ACHN (cell line): ENCODE measurements at places on chromosomes 5 and 9.

DNA sequence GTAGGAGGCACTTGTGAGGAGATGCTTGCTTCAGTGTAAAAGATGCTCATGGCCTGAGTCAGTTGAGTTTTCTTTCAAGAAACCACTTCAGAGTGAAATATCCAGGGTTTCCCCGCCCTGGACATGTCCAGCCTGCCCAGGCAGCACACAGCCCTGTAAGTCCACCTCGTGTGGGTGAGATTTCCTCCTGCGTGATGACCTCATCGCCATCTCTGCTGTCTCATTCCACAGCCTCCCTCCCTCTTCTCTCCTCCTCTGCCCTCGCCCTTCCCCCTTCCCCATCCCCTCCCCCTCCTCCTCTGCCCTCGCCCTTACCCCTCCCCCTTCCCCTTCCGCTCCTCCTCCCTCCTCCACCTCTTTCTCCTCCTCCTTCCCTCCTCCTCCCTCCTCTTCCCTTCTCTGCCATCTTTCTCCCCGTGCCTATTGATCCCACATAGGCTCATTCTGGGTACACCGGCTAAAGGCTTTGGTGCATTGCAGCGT is 34.0 kb upstream of the NCS1 start:
- DNase-seq = peak; percentile 83

- DNase-seq = no peak
Measured at GRCh38 chr9:136726631-136727191, 14.3 kb downstream of the DIPK1B start.

- DNase-seq = no peak
Measured at GRCh38 chr9:37968228-37968701, 64.3 kb upstream of the SLC25A51 start.

- DNase-seq = no peak
Measured at GRCh38 chr9:96585426-96585825, 34.2 kb downstream of the CDC14B start.

DNA sequence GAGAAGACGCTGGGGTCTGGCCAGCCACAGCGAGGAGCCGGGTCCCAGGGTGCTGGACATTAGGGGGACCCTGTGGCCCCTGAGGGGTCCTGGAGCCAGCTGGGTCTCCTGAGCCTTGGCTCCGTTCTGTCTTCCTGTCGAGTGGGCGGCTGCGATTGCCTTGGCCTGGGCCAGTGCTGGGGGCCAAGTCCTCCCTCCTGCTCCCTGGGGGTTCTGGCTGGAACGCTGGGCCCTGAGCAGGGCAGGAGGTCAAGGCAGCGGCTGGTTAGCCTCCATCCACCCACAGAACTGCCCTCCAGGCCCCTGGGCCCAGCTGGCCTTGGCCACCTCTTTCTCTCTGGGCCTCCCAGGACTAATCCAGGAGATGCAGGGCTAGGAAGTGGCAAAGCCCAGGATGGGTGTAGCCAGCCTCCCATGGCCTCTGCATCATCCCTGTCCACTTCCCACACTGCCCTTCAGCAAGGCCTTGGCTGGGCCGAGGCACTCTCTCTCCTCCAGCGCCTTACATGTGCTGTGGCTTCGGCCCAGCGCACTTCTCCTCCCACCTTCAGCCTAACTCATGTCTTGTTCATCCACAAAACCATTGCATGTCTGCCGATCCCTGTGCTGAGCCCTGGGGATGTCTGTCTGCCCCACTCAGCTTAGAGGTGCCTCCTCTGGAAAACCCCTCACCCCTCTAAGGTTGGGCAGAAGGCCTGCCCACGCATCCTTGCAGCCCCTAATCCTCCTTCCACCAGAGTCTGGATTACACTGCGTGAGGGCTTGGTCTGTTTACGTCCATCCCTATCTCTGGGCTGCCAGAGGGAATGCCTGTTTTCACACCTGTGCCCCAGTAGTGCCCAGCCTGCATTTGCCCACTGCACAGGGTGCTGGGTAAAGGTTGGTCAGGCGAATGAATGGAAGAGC is 5.0 kb downstream of the LAMC3 start:
- DNase-seq = no peak

DNA sequence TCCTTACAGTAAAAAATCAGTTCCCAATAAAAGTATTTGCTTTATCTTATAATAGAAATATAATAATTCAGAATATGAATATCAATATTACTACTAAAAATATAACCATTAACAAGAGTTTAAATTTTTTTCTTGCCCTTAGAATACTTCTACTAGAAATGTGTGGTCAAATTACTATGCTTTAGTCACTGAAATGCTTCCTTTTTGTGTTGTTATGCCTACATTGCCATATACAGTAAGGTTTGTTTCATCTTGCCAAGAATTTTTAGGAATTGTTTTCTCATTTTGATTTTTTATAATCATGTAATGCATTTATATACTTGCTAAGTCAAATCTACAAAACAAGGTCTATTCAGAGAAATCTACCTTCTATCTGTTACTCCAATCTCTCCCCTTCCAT is 181.7 kb downstream of the CDK5RAP2 start:
- no peak for DNase-seq

GRCh38 chr9:859251-859650 is 17.8 kb downstream of the DMRT1 start:
- DNase-seq = no peak

GRCh38 chr5:125180231-125180829 is 433.9 kb upstream of the ZNF608 start:
- peak; percentile 4 for DNase-seq

DNA sequence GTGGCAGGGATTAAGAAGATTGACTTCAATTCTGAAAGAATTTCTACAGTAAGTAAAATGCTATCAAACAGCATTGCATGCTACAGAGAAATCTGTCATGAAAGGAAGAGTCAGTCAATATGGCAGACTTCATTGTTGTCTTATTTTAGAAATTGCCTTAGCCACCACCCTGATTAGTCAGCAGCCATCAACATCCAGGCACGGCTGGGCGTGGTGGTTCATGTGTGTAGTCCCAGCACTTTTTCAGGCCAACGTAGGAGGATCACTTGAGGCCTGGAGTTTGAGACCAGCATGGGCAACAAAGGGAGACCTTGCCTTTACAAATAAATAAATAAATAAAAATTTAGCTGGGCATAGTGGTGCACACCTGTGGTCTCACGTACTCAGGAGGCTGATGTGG is 46.6 kb downstream of the RMI1 start:
- no peak for DNase-seq

GRCh38 chr5:65718576-65719310 is 3.2 kb downstream of the SGTB start:
- DNase-seq = no peak

- DNase-seq = no peak
Measured at GRCh38 chr5:135541807-135542502, 6.2 kb upstream of the NEUROG1 start.

DNA sequence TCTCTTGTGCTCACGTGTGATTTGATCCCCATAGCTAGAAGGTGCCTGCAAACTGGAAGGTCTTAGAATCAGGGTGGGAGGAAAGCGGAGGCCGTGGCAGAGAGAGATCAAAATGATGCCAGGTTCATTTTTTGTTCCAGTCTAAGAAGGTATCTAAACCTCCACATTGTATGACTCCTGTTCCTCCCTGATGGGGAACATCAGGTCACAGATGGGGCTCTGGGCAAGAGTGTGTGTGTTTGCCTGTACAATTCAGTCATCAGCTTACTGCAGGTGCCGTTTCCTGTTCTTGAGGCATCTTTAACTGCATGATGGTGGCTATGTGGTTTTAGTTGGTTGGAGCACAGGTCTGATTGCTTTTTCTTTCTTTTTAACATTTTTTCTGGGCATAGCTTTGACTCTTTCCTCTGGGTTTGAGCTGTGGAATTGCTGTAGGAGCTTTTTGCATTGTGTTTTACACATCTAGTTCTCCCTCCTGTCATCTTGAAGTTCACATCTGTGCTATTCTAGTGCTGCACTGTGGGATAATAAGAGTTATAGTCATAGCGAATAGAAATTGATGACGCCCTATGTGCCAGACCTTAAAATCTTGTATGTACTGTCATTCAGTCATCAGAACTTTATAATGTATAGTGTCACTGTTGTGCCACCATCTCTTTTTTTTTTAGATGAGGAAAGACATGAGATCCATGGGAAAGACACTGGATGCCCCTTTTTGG is 30.8 kb downstream of the ARHGAP26 start:
- DNase-seq = no peak
